ENCODE measurements at places on chromosomes 2 and 18.

DNA sequence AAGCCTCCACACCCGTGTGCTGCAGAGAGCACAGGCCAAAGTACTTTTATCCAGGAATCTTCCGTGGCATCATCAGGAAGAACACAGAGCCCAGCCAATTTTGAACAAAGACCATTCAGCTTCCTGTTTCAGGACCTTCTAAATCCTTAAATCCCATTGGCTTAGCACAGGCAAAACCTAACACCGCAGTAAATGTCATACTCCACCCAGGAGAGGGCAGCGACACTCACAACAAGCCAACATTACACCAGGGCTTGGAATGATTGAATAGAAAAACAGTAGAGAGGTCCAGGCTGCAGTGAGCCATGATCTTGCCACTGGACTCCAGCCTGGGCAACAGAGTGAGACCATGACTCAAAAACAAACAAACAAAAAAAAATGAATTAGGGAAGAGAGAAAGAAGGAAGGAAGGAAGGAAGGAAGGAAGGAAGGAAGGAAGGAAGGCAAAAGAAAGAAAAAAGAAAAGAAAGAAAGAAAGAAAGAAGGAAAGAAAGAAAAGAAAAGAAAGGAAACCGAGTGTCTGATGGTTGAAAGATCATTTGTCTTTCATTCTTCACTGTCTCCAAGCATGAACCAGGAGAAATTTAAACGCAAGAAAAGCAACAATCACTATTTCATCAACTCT is 144.6 kb upstream of the SATB2 start:
- DNase-seq = no peak

- DNase-seq = no peak
Observed at GRCh38 chr2:173874003-173874893, 90.9 kb downstream of the SP3 start.

- peak; percentile 43 for DNase-seq
Observed at GRCh38 chr2:20415511-20415918, 31.4 kb upstream of the RHOB start.

DNA sequence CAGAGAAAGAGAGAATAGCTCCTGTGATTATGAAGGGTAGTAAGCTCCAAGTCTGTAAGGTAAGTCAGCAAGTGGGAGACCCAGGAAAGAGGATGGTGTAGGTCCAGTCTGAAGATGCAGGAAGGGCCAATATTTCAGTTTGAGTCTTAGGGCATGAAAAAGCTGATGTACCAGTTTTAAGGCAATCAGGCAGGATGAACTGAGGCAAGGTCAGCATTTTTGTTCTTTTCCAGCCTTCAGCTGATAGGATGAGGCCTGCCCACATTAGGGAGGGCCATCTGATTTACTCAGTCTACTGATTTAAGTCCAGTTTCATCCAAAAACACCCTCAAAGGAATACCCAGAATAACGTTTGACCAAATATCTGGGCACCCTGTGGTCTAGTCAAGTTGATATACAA is 347.3 kb downstream of the CMPK2 start:
- no peak for DNase-seq

GRCh38 chr2:43075811-43076585 is 150.4 kb downstream of the ZFP36L2 start:
- DNase-seq = no peak

DNA sequence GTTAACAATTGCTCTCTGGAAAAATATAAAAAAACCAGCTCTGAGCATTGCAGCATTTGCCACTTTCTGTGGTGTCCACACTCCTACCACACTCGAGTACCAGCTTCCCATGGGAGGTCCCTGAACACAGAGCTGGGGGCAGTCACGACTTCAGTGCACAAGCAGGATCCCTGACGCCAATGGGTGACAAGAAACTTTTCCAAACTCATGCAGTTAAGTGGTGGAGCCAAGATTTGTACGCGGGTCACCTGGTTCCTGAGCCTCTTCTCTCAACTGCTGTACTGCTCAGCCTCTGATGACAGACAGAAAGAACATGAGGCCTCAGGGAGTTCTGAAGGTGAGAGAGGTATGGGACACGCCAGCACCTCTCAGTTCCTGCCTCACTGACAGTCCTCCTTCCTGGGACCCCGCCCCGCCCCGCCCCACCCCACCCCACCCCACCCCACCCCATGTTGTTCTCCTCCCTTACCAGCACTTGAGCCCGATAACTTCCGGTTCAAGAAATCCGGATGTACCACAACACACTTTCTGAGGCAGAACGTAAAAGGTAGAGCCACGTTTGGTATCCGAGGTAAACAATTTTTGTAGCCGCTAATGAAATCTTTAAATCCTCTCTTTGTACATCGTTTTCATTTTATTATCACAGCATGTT is 287.6 kb downstream of the MYCN start:
- no peak for DNase-seq

DNA sequence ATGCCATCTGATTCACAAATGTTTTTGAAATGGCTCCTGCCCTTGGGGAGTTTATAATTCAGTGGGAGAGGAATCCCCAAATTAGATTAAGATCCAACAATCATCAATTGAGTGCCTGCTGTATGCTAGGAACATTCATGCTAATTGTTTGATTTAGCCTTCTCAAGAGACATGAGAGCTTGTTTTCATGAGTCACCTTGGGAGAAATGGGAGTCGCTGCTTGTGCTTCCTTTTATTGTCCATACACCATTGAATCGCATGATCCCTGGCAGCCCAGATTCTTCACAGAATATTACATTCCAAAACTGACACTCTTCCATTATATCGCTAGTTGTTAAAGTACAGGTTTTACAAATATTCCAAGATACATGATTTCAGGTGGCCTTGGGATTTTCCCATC is 106.0 kb upstream of the MAP3K20 start:
- no peak for DNase-seq

DNA sequence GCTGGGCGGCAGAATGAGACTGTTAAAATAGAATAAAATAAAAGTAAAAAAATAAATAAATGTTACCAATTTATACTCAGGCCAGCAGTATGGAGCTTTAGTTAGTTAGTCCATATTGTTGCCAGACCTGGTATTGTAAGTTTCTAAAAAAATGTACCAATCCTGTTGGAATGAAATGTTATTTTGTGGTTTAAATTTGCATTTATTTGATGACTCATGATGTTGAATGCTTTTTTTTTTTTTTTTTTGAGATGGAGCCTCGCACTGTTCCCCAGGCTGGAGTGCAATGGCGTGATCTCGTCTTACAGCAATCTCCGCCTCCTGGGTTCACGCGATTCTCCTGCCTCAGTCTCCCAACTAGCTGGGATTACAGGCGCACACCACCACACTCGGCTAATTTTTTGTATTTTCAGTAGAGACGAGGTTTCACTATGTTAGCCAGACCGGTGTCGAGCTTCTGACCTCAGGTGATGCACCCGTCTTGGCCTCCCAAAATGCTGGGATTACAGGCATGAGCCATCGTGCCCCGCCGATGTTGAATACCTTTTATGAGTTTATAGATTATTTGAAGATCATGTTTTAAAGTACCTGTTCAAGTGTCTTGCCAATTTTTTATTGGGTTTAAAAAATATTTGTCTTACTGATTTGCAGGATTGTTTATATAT is 5.7 kb upstream of the PTPRN start:
- DNase-seq = no peak

GRCh38 chr2:86751778-86752177 is 31.7 kb downstream of the RMND5A start:
- no peak for DNase-seq

GRCh38 chr2:228377533-228377932 is 196.0 kb upstream of the SPHKAP start:
- DNase-seq = no peak

DNA sequence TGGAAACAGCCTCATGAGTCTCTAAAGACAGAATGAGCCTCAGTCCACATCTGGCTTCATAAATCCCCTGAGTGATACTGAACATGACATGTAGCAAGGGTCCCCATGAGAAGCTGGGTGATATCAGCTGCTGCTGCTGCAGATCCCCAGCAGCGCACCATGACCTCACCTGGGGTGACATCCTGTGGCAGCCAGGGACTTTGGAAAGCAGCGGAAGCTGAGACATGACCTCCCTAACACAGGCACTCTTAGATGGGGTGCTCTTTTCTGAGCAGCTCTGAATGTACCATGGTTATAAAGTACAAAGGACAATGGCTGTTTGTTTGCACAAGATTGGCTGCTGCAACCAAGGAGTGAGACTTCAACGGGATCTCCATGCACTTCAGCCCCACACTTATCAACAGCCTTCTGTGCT is 74.7 kb upstream of the TMEM200C start:
- no peak for DNase-seq

GRCh38 chr2:128593879-128594650 is 275.4 kb upstream of the HS6ST1 start:
- no peak for DNase-seq

GRCh38 chr2:160574468-160575140 is 81.0 kb upstream of the RBMS1 start:
- DNase-seq = peak; percentile 80

GRCh38 chr18:79458131-79458838 is 62.6 kb downstream of the NFATC1 start:
- DNase-seq = peak; percentile 2

GRCh38 chr2:38370664-38371063 is 6.4 kb downstream of the ATL2 start:
- DNase-seq = no peak

DNA sequence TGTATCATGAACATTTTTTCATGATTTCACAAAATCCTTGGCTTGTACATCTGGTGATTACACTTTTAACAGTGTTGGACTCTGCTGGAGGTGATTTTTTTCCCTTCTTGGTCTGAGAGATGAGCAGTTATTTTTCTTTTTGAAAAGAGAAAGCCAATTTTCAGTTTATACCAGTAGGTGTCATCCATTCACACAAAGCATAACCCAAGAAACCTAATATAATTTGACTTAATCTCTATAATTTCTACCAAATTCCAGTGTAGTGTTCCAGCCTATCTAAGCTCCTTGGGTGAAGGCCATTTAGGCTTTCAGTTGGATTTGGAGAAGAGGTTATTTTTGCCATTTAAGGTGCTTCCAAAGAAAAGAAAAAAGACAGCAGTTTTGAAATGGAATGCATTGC is 7.7 kb upstream of the ICOS start:
- DNase-seq = no peak

- DNase-seq = peak; percentile 39
Observed at GRCh38 chr2:37625156-37625555, 46.3 kb downstream of the CDC42EP3 start.
